PC-3 (cell line): ENCODE measurements at places on chromosomes 12 and 14.
A peak's percentile ranks its signal among the peaks of the same experiment; 100 is the strongest.

GRCh38 chr14:58098507-58098906, 53.5 kb downstream of the ARMH4 start:
- DNase-seq: peak; percentile 84

DNA sequence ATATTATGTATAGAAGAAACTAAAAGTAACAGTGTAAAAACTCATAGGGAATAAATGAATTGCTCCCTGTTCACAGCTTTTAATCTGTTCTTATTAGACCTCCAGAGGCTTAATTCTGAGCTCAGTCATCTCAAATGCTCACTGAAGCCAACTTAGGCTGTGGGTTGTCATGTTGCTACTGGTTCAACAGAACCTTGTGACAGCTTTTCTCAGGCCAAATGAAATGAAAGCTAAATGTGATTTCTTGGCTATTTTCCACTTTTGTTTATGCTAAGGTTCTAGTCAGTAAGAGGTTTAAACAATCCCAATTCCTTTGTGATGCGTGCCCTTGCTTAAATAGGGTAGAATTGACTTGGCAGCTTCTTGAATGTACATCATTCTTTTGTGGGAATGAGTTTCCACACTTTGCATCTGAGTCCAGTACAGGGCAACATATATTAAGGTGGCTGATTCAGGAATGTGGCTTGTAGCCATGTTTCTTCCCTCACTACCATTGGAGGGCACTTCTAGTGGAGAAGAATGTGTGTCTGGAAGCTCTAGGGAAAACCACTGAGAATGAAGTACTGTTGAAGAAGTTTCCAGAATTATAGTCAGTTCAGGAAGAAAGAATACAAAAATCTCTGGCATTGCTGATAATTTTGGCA, 156.4 kb downstream of the NEDD1 start:
- no peak for DNase-seq

DNA sequence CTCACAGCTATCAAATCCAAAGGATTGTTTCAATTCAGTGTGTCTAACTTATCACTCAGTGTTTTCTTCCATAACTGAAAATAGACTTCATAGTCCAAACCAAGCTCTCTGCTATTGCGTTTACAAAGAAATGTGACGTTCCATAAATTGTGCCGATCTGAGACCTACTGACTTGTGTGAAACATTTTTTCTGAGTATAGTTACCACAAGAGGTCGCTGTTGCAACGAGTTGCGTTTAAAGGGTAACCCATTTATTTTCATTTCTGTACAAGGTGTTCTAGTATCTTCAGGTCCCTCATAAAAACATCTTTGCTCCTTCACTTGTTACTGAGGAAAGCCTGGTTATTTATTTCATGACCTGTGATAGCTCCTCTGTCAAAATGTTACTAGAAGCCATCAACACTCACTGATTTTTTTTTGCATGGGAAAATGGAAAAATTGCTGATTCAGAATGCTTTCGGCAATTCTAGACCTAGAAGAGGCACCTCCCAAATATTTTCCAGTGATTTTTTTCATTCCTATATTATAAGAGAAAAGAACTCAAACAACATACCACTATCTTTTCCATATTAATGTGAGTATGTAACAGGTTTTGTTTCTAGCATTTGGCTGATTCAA, 60.9 kb upstream of the OR4E1 start:
- peak; percentile 81 for DNase-seq

GRCh38 chr12:46300910-46301309, 32.1 kb upstream of the SLC38A1 start:
- DNase-seq: no peak

DNA sequence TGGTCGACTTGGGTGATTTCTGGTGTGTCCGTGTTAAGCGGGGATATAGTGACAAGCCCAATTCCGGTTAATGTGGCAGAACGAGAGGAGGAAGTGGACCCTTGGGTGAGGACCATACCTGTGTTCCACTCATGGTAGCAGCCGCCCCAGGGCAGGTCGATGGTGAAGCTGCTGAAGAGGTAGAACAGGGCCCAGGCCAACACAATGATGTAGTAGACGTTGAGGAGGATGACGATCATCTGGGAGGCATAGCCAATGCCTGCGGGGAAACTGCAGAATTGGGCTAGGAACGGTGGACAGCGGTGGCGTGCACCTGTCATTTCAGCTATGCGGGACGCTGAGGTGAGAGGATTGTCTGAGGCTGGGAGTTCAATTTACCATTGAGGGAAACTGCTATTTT, 20.1 kb downstream of the SLC6A13 start:
- no peak for DNase-seq

GRCh38 chr12:31737763-31738162, 8.9 kb upstream of the AMN1 start:
- DNase-seq: no peak

DNA sequence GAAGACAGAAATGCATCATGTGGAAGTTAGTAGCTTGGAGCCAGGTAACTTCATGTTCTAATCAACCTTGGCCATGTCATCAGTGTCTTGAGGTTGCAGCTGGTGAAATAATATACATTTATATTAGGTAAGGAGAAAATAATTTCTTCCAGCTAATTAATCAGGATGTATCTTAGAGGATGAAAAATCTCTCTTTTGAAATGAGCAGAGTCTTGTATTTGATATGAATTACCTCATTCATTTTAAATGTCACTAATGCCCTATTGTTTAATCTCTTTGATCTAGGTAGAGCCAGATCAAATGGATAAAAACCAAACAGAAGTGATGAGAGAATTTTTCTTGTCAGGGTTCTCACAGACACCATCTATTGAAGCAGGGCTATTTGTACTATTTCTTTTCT, at the start of gene OR4Q2:
TSS of gene OR4Q2 (plus strand) at position 301 of the 400 bp plus-strand sequence.
- DNase-seq: no peak

GRCh38 chr12:125346362-125346761, 281.1 kb downstream of the AACS start:
- DNase-seq: peak; percentile 11

DNA sequence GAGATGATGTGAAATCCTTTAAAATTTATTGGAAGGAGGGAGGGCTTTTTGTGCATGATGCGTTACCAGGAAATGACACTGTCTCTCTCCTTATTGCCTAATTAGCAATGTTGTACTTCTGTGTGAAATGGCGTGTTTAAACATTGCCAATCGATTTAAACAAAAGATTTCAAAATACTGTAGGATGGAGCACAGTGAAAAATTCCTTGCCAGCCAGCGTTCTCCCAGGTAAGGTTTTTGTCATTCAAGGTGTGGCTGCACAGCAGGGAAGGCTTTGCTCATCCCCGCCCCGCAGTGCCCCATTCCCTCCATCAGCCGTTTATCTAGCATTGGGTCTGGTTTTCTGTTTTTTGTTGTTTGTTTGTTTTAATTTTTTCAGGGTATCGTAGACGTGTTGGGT, 137.3 kb downstream of the CACNA1C start:
- no peak for DNase-seq

GRCh38 chr12:121495746-121496145, 85.1 kb downstream of the KDM2B start:
- no peak for DNase-seq

DNA sequence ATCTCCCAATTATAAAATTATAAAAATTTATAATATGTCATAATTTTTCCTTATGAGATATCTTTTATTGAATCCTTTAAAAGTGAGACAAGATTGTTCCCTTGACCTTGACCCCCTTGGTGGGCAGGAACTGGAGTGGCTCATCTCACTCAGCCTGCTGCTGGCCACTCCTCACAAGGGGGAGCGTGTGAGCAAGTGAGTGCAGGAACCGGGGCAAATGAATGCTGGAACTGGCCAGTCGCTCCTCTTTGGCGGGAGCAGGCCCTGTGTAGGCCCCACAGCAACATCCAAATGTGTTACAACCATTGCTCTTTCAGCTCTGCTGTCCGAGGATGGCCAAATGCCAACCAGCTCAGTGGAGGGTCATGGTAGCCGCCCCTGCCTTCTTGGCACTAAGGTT, 178.8 kb downstream of the ETNK1 start:
- no peak for DNase-seq

- DNase-seq: no peak
These were observed 8.6 kb upstream of the NEMF start for GRCh38 chr14:49860988-49861698.

DNA sequence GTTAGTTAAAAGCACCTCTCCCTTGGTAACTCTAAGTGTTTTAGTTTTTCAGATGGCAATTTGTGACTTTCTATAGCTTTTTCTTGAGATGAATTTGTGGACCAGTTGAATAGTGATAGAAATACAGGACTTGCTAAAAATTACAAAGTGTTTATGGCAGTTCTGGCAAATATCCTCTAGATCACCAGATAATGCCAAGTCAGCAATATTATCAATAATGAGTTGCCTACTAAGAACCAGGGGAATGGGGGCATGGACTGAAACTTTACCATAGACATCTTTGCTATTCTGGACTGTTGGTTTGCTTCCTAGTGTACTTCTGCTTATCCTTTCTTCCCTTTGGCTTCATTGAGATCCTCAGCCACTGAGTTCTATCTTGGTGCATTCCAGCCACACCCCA, 584.2 kb downstream of the DIO2 start:
- DNase-seq: no peak

- DNase-seq: no peak
These were observed 2.3 kb upstream of the CSRP2 start for GRCh38 chr12:76881142-76881541.

GRCh38 chr14:93733631-93734030, 54.7 kb downstream of the PRIMA1 start:
- no peak for DNase-seq

GRCh38 chr14:60984196-60984595, 3.2 kb downstream of the SLC38A6 start:
- no peak for DNase-seq

DNA sequence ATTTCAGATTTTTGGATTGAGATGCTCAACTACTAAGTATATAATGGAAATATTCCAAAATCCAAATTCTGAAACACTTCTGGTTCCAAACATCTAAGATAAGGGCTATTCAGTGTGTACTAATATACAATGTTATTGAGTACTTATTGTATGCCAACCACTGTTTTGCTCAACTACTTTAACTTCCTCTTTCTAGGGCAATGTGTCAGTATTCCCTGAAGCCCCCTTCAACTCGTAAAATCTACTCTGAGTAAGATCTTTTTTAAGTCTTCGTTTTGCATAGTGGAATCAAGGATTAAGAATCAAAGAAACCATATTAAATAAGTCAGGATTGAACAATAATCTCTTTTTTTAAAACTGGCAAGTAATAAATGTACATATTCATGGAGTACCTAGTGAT, 45.5 kb downstream of the SPATA7 start:
- DNase-seq: no peak

DNA sequence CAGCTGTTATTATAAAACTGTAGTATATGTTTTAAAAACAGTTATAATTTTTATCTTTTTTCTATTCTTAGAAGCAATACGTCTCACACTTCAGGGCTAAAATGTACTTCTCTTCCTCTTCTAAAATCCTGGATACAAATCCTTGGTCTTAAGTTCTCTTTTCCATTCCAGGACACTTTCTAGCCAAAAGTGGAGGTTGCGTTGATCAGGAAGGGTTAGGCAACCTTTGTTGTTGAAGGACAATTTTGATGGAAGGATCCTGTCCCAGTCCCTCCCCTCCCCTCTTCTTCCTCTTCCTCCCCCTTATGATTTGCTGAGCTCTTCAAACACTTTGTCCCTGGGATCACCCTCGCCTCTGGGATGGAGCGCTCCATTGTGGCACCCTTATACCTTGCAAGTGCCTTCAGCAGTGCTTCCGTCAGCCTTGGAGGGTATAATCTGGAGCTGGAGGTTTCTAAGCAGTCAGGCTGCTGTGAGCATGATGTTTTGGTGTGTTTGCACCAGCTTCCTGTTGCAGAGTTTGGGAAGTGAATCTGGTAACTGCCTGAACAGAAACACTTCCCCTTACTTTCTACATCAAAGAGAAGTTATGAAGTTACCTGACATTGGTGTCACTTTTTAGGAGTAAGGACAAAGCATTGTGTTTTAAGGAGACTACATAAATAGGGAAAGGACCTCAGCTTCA, 87.4 kb upstream of the SLC38A2 start:
- DNase-seq: no peak

- no peak for DNase-seq
These were observed 111.9 kb downstream of the STAB2 start for GRCh38 chr12:103698752-103699560.

- no peak for DNase-seq
These were observed 151.7 kb upstream of the DDHD1 start for GRCh38 chr14:53304726-53305381.

DNA sequence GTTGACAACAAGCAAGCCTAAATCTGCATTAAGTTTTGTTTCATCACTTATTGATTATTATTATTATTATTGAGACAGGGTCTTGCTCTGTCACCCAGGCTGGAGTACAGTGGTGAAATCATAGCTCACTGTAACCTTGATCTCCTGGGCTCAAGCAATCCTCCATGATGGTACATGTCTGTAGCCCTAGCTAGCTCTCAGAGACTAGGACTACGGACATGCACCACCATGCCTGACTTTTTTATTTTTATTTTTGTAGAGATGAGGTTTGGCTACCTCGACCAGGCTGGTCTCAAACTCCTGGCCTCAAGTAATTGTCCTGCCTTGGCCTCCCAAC, 35.7 kb upstream of the STK38L start:
- no peak for DNase-seq

- no peak for DNase-seq
These were observed 75.9 kb upstream of the RGS6 start for GRCh38 chr14:71856199-71856919.

- no peak for DNase-seq
These were observed 11.4 kb downstream of the LTB4R start for GRCh38 chr14:24322672-24323071.

DNA sequence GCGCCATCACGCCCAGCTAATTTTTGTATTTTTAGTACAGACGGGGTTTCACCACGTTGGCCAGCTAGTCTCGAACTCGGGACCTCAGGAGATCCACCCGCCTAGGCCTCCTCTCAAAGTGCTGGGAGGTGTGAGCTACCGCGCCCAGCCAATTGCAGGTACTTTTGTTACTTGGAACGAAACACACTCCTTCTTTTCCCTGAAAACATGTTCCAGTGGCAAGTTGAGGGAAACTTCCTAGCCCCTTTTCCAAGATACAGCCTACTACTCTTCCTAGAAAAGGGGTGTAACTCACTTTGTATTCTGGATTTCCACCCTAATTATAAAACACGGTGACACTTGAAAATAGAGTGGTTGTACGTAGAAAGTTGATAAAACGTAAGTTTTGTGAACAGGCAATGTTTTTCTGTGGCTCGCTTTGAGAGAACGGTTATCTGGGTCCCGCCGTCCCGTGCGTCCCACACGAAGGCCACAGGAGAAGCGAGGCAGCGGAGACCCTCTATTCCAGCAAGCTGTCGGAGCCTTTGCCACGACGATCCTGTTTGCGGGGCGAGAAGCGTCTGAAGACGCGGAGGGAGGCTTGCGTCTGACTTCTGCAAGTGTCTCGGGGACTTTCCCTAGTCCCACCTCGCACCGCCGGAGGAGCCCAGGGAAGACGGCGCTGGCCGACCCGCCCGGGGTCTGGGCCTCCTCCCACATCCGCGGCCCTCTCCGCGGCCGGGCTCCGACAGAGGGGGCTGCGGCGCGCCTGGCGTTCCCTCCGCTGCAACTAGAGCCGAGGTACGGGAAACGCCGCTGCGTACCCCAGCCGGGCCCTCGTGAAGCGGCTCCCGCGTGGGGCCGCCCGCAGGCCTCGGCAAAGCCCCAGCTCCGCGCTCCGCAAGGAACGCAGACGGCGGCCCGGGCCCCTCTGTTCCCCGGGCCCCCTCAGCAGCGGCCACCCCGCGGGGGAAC, 745 bp downstream of the CDCA4 start:
- DNase-seq: no peak
